ENCODE measurements at places on chromosomes 11 and 22. TPM values are rescaled to one million over a fixed set of nuclear protein-coding genes. Genes with fewer than 3 reads are reported as not detected.

NRXN2 gene
- 8.8 TPM for total RNA-seq

DRD2 gene
- not detected for total RNA-seq

FGF3 gene
- total RNA-seq, result not detected

SPCS2 gene
- total RNA-seq, result 138 TPM

MPZL2 gene
- total RNA-seq, result 36.8 TPM

SULT4A1 gene
- total RNA-seq, result 1.7 TPM

OR8D4 gene
- not detected for total RNA-seq

CSF2RB gene
- total RNA-seq, result 13.3 TPM

TCN2 gene
- 46.5 TPM for total RNA-seq

BAIAP2L2 gene
- 1.8 TPM for total RNA-seq

UBE4A gene
- total RNA-seq, result 39.3 TPM

EIF4G2 gene
- 854 TPM for total RNA-seq

POU2AF2 gene
- total RNA-seq, result not detected

P2RY2 gene
- total RNA-seq, result 1.4 TPM

RAPSN gene
- total RNA-seq, result 0.55 TPM
